ENCODE measurements at places on chromosomes 3 and 15.

DNA sequence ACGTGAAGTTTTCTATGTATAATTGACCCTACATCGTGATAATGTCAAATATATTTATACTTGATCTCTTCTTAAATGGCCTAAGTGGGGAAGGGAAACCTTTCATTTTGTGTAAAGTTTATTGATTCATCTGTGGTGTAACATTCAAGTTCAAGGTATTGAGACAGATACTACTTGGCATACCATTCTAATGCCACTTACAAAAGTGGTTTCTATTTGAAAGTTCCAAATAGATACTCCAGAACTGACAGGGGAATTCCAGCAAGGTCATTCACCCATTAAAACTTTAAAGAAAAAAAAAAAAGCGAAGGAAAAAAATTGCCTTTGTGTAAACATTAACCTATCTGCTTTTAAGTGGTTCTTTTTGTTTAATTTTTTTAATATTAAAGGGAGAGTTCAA lies 45.3 kb upstream of the MAP3K13 start:
- no peak for DNase-seq

- no peak for DNase-seq
Observed at GRCh38 chr3:52777127-52777958, at the start of gene ITIH1. TSS of gene ITIH1 (plus strand) at chr3:52777599. CDS start at chr3:52777616, 17 bp downstream.

DNA sequence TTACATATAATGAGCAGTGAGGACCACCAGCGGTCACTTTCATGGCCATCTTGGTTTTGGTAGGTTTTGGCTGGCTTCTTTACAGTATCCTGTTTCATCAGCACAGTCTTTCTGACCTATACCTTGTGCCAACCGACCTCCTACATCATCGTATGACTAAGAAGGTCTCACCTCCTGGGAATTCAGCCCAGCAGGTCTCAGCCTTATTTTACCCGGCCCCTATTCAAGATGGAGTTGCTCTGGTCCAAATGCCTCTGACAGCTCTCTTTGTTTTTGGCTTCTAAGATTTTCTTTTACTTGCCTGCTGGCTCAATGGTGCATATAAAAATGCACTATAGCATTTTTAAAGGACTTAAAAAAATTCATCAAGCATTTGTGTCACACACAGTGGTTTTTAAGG lies 3.2 kb upstream of the MME start:
- peak; percentile 69 for DNase-seq

GRCh38 chr15:83449937-83450506 lies 2.9 kb downstream of the SH3GL3 start:
- DNase-seq: no peak

DNA sequence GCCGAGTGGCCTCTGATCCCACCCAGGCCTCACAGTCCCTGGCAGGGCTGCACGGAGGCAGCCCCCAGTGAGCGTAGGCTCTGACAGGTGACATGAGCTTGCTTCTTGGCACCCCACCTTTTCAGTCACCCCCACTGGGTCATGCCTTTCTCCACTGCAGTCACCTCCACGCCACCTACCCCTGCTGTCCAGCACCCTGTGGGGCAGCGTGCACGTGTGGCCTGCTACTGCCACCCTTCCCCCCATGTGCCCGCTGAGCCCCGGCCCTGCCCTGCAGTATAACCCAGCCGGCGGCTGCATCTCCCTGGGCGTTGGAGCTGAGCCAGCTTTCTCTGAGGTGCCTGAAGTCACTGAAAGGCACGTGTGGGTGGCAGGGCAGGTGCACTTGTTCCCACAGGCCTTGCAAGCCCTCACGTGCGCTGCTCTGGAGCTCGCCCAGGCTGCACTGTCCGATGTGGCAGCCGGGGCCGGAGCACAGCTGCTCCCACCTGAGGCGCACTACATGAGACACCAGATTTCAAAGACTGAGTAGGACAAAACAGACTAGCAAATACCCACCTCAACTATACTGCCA lies 65.6 kb downstream of the NIPA2 start:
- DNase-seq: no peak

GRCh38 chr3:67712259-67712658 lies 57.8 kb upstream of the SUCLG2 start:
- no peak for DNase-seq

- no peak for DNase-seq
Observed at GRCh38 chr3:174596447-174596982, 262.6 kb upstream of the NAALADL2 start.

DNA sequence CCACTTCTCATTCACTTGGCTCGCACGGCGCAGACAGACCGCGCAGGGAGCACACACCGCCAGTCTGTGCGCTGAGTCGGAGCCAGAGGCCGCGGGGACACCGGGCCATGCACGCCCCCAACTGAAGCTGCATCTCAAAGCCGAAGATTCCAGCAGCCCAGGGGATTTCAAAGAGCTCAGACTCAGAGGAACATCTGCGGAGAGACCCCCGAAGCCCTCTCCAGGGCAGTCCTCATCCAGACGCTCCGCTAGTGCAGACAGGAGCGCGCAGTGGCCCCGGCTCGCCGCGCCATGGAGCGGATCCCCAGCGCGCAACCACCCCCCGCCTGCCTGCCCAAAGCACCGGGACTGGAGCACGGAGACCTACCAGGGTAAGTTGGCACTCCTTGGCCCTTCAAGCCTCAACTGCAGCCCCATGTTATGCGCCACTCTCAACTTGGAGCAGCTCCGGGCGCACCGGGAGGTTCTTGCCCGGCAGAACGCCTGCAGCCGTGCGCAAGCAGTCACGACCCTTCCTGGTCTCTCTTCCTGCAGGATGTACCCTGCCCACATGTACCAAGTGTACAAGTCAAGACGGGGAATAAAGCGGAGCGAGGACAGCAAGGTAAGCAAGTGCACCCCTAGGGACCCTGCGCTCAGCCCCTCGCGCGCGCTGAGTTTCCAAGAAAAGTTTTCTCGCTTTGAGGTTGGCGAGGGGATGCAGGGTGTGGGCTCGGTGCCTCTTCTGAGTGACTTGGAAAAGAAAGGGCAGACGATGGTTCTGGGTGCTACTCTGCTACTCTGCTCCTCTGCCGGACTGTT lies at the start of gene BHLHE40:
TSS of gene BHLHE40 (plus strand) at position 10 of the 801 bp plus-strand sequence. CDS start at position 292, 282 bp downstream.
- no peak for DNase-seq

DNA sequence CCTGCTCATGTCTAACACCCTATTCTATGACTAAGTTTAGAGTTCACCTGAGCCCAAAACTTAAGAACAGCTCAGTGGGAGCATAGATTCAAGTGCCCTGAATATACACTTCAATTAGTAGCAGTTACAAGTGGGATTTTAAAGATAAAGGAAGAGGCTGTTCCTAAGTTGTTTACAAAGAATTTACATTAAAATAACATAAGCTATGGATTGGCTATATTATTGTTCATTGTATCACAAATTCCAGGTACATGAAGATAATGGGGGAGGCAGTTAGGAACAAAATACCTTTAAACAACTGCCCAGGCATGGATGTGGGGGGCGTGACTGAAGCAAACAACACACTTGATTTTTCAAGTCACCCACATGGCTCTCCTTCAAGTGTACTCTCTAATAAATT lies 52.7 kb downstream of the ROPN1B start:
- DNase-seq: no peak
